ENCODE measurements at places on chromosomes 13 and 19.
A peak's percentile ranks its signal among the peaks of the same experiment; 100 is the strongest.

GRCh38 chr13:99884913-99885312 is 86.7 kb downstream of the ZIC5 start:
- no peak for DNase-seq

GRCh38 chr13:106464076-106464475 is 71.4 kb downstream of the EFNB2 start:
- DNase-seq = no peak

GRCh38 chr19:11295665-11296245 is at the start of gene TSPAN16:
TSS of gene TSPAN16 (plus strand) at chr19:11296160. CDS start at chr19:11296298, 138 bp downstream.
- DNase-seq = no peak

- no peak for DNase-seq
Measured at GRCh38 chr19:35484252-35485036, 5.8 kb downstream of the KRTDAP start.

- peak; percentile 74 for DNase-seq
Measured at GRCh38 chr19:57406516-57407123, 4.3 kb upstream of the ZNF17 start.

GRCh38 chr13:20181188-20181587 is 11.6 kb downstream of the GJB2 start:
- DNase-seq = no peak

DNA sequence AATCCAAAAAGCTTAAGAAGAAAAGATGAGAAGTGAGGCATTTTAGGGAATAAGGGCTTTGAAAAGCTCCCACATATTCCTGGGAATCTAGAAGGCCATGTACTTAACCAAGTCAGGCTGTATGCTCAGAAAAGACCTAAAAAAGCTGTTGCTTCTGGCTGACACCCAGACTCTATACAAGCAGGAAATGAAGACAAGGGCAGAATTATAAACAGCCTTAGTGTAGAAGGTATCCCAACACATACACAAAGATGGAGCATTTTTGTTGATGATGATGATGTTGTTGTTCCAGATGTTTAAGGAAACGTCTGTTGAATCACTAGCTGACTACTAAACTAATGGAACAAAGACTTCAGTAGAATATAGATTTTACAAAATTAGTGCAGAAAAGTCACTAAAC is 26.1 kb upstream of the N4BP2L1 start:
- no peak for DNase-seq

DNA sequence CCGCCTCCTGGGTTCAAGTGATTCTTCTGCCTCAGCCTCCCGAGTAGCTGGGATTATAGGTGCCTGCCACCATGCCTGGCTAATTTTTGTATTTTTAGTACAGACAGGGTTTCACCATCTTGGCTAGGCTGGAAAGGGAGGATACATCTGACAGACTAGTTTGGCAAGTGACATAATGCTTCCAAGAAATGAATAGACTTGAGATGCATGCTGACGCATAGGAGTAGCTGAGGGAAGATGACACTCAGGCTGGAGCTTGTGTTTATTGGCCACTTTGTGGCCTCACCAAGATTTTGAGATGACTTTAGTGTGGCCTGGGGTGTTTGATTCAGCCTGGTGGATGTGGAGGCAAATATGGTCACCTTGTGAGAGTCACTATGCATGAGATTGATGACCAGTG is 4.0 kb downstream of the ZNF586 start:
- DNase-seq = no peak

DNA sequence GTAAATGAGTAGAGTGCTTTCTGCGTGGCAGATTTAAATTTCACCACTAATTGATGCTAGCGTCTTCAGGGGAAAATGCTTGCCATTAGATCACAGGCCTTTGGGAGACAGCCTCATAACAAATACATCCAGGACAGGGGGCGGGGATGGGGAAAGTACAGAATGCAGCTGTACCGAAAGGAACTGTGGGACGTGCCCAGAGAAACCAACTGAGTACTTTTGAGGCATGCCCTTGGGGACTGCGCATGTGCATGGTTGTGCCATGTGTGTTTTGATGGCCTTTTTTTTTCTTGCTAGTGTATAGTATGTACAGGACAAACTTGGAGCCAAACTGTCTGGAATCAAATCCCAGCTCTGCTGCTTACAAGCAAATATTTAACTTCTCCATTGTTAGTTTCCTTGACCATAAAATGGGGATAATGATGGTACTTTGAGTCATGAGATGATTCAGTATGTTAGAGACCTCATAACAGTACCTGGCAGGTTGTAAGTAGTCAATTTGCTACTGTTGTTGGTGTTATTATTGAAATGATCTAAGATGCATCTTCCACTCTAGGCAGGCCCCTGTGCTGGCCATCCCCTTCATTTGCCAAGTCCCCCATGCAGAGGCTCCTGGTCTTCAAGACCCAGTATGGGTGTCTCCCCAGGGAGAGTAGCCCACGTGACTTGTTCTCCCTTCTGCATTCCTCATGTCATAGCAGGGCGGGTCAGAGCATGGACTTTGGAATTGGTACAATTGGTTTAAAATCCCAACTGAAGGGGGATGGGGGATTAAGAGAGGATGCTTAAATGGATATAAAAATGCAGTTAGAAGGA is 68.3 kb upstream of the NPAS1 start:
- no peak for DNase-seq

DNA sequence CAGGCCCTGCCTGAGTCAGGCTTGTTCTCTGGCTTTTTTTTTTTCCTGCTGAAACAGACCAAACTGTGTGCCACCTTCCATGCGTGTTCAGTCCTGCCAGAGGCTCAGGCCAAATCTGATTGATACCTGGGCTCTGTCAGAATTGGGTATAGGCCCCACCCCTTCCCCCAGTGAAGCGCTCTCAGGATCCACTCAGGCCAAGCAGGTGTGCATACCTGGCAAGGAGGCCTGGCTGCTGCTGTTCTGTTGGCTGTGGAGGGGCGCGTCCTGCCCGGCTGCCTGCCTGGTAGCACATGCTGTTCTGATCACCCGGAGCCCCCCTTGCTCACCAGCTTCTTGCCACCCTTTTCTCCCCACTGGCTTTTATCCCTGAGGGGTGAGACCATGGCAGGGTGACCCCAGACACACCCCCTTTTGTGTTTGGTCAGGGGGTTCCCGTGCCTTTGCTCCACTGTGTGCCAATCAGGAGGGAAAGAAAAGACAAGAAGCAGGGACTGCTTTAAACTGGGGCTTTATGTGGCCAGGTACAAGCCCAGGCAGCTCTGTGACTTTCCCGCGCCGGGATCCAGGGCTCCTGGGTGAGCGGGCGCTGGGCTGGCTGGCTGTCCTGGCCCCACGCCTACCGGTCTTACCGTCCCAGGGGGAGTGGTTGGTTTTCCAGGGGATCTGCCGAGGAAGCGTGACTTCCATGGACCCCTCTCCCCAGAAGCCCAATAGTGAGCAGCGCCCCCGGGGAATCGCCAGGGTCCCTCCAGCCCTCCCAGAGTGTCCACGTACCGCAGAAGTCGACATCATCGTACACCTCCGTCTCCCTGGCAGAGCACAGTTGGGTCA is 12.7 kb downstream of the PRAM1 start:
- DNase-seq = no peak

- DNase-seq = no peak
Measured at GRCh38 chr13:45336025-45336800, 4.8 kb downstream of the TPT1 start.

- DNase-seq = no peak
Measured at GRCh38 chr19:53549340-53549739, 11.4 kb downstream of the ZNF331 start.

- DNase-seq = peak; percentile 88
Measured at GRCh38 chr19:913080-913748, at the start of gene R3HDM4. TSS of gene R3HDM4 (minus strand) at chr19:913219. CDS start at chr19:913157, 62 bp downstream.

DNA sequence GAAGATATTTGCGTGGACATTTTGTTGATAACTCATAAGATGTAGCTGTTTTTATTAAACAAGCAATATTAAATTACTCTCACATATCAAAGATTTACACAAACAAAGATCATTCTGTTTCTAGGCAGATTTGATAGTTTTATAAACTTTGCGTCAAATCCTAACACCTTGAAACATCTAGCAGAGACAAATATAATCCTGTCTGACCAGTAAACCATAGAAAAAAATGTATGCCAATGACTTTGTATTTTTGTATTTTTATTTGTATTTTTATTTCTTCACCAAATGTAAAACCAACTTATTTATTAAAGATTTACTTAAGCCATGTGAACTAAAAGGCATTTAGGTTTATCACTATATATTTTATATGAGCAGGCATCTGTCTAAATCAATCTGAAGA is 494.6 kb downstream of the GPC5 start:
- DNase-seq = no peak

DNA sequence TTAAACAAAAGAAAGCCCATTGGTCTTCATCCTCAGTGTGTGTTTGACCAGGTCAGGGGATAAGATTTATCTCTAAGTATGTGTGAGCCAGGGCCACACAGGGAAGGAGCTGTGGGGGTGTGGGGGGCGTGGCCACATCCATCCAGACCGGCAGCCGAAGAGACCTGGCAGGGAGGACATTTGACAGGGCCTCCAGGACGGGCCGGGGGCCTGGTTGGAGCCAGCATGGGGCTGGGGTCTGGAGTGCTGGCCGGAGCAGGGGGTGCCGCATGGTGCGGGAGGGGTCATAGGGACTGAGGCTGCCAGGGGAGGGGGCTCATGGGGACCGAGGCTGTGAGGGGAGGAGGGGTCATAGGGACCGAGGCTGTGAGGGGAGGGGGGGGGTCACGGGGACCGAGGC is 20.4 kb upstream of the GNA15 start:
- no peak for DNase-seq

- no peak for DNase-seq
Measured at GRCh38 chr19:6535558-6536137, 4.8 kb downstream of the TNFSF9 start.

GRCh38 chr19:6663236-6664201 is 6.4 kb downstream of the TNFSF14 start:
- no peak for DNase-seq

DNA sequence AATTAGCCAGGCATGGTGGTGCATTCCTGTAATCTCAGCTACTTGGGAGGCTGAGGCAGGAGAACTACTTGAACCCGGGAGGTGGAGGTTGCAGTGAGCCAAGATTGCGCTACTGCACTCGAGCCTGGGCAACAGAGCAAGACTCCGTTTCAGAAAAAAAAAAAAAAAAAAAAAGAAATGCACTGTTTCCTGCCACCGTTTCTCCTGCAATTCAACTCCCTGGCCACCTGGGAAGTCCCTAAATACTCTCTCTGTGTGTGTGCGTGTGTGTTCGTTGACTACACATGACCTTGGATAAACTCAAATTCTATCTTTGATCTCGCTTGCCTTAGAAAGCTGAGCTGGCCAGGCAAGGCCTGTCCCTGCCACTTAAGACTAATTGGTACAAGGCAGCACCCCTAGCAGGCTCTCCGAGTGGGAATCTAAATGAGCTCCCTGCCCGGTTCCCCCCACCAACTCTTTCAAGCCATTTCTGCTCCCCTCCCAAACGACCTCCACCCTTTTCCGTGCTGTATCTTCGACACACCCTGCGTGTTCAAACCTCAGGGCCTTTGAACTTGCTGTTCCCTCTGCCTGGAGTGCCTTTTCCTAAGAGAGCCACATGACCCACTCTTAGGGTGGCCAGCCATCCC is 5.2 kb upstream of the BCAT2 start:
- DNase-seq = no peak

DNA sequence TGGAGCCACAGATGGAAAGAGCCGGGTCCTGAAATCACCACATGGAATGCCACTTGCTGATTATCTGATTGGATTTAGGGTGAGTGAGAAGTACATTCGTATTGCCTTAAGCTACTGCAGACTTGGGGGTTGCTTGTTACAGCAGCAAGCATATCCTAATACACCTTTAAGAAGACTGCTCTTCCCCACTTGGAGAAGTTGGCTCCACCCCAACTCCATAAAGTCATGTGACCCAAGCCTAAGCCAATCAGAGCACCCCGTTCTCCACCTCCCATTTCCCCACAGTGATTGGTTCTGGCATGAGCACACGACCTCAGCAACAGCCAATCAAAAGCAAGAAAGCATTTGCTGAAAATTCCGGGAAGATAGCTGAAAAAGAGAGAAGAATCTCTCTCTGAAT is 23.1 kb downstream of the CACNA1A start:
- DNase-seq = no peak

DNA sequence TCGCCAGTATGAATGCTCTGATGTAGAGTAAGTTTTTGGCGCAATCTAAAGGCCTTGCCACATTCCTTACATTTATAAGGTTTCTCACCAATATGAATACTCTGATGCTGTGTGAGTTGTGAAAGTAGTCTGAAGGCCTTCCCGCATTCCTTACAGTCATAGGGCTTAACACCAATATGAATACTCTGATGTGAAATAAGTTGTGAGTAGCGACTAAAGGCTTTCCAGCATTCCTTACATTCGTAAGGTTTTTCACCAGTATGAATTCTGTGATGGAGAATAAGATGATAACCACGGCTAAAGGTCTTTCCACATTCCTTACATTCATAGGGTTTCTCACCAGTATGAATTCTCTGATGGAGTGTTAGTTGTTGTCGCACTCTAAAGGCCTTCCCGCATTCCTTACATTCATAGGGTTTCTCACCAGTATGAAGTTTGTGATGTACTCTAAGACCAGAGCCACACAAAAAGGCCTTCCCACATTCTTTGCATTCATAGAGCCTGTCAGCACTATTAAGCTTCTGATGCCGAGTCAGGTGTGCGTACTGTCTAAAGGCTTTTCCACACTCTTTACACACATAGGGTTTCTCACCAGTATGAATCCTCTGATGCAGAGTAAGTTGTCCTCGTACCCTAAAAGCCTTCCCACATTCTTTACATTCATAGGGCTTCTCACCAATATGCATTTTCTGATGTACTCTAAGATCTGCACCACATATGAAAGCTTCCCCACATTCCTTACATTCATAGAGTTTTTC is 14.1 kb upstream of the ZFP14 start:
- no peak for DNase-seq

- DNase-seq = no peak
Measured at GRCh38 chr19:14985133-14985532, 5.5 kb upstream of the SLC1A6 start.

DNA sequence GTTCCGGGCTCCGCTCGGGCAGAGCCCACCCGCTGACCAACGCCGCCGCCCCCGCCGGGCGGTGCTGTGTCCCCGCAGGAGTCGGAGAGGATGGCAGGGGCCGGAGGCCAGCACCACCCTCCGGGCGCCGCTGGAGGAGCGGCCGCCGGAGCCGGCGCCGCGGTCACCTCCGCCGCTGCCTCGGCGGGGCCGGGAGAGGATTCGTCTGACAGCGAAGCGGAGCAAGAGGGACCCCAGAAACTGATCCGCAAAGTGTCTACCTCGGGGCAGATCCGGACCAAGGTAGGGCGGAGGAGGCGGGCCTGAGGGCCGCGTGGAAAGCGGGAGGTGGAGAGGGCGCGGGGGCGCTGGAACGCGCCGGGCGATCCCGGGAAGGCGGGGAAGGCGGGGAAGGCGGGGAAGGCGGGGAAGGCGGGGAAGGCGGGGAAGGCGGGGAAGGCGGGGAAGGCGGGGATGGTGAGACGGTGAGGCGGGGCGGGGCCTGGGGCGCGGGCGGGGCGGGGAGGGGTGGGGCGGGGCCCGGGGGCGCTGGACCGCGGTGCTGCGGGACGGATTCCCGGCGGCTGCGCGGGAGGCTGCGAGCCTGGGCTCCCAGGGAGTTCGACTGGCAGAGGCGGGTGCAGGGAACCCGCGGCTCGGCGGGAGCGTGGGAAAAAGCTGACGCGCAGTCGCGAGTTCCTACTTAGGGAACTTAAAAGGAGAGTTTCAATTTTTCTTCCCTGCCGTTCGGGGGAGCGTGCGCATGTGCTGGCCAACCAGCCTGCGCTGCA is 421 bp downstream of the DGKH start:
- DNase-seq = peak; percentile 58

GRCh38 chr13:45142440-45143345 is 22.4 kb downstream of the GTF2F2 start:
- no peak for DNase-seq

GRCh38 chr19:29702161-29702962 is 12.7 kb downstream of the C19orf12 start:
- no peak for DNase-seq

- DNase-seq = peak; percentile 29
Measured at GRCh38 chr19:39498798-39499642, at the start of gene DLL3. TSS of gene DLL3 (plus strand) at chr19:39498947. CDS start at chr19:39498975, 28 bp downstream.

- no peak for DNase-seq
Measured at GRCh38 chr13:34372581-34372980, 554.6 kb downstream of the RFC3 start.
